ENCODE measurements at places on chromosomes 3 and 15.

- DNase-seq = no peak
These were observed 68.2 kb downstream of the RAB11A start for GRCh38 chr15:65937476-65937875.

DNA sequence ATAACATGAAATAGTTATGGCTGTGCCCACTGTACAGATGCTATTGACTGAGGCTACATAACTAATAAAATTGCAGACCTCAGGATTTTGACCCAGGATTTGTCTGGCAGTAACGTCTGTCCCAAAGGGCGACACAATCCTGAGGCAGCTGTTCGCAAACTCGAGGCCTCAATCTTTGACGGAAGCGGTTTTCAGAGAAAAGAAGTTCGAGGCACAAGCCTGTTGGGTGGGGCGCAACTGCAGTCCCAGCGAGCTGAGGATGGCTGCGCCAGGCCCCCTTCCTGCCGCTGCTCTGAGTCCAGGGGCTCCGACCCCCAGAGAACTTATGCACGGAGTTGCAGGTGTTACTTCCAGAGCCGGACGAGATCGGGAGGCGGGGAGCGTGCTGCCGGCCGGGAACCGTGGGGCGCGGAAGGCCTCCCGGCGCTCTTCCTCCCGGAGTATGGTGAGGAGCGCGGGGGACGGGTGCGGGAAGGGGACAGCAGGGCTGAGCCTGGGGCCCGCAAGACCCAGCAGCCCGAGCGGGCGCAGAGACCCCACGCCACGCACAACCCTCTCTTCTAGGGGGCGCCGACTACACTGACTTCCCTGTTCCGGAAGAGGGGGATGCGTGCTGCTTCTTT is at the start of gene PARP15:
PARP15 (plus strand) TSS at position 242 of the 623 bp plus-strand sequence; CDS start at position 260, 18 bp downstream.
- peak; percentile 32 for DNase-seq

DNA sequence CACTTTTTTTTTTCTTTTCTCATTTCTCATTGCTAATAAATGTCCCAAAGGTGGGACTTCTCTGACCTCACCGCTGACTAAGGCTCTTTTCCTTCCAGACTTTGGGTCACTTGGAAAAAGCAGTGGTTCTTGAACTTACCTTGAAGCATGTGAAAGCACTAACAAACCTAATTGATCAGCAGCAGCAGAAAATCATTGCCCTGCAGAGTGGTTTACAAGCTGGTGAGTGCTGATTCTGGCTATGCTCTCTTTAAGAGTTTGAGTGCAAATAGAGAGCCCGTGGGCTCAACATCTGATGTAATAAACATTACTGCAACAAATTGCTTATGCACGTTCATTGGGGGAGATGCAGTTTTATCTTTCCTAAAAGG is 2.0 kb downstream of the BHLHE40 start:
- DNase-seq = no peak

GRCh38 chr15:76996526-76997401 is 1.8 kb downstream of the PSTPIP1 start:
- peak; percentile 61 for DNase-seq

DNA sequence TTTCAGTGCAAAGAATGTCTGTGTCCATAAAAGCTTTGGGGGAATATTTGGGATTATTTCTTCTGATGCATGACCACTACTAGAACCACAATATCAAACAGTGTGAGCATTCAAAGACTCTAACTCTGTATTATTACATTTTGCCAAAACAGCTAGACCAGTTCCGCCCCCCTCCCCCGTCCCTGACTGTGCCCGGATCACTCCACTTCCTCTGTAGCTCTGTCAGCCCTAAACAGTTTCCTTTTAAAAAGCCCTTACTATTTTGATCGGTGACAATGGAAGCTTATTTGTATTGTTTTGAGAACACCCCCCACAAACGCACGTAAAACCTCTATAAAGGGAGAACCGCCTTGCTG is 36.6 kb upstream of the EPHB3 start:
- peak; percentile 9 for DNase-seq

- no peak for DNase-seq
These were observed 1.1 kb downstream of the ARMC8 start for GRCh38 chr3:138188013-138188730.

Data from activated CD4-positive, alpha-beta T cell treated with anti-CD3 and anti-CD28 coated beads for 4 hours (primary cell).